T-helper 1 cell (primary cell): ENCODE measurements at places on chromosomes 16 and 17.

DNA sequence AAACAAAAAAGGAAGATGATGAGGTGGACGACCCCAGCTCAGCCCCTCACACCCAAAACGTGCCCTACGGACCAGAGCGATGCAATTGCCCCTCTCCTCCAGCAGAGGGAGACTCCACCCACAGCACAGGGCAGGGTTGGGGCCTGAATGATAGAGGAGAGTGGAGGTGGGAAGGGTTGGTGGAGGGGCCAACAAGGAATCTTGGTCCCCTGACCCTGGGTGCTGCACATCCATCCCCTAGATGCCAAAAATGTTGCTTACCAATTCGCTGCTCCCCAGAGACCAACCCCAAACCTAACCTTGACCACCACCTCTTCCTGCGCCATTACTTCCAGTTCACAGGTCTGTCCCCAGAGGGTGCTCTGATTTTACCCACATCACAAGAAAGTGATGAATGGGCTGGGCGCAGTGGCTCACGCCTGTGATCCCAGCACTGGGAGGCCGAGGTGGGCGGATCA lies 12.9 kb downstream of the P2RX5 start:
- DNase-seq: peak; percentile 61

- DNase-seq: no peak
Observed at GRCh38 chr16:12429756-12430155, 373.9 kb downstream of the CPPED1 start.

DNA sequence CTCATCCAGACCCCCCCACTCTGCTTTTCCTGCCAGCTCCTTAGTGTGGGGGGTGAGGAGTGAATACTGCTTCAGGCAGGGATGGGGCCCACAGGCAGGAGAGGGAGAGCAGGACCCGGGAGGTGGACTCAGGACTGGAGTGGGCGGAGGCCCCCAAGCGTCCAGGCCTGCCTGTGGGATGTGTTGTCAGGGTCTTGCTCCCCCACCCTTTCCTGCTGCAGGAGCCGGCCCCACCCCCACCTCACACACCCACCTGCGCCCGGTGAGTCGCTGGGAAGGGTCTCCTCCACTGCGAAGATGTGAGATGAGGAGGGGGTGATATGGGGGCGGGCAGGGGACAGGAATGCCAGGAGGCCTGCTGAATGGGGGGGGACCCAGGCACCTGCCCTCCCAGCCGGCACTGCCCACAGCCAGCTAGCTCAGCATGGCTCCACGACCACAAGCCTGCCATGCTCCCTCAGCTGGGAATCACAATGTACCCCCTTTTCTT lies 1.1 kb downstream of the FAM171A2 start:
- DNase-seq: no peak

DNA sequence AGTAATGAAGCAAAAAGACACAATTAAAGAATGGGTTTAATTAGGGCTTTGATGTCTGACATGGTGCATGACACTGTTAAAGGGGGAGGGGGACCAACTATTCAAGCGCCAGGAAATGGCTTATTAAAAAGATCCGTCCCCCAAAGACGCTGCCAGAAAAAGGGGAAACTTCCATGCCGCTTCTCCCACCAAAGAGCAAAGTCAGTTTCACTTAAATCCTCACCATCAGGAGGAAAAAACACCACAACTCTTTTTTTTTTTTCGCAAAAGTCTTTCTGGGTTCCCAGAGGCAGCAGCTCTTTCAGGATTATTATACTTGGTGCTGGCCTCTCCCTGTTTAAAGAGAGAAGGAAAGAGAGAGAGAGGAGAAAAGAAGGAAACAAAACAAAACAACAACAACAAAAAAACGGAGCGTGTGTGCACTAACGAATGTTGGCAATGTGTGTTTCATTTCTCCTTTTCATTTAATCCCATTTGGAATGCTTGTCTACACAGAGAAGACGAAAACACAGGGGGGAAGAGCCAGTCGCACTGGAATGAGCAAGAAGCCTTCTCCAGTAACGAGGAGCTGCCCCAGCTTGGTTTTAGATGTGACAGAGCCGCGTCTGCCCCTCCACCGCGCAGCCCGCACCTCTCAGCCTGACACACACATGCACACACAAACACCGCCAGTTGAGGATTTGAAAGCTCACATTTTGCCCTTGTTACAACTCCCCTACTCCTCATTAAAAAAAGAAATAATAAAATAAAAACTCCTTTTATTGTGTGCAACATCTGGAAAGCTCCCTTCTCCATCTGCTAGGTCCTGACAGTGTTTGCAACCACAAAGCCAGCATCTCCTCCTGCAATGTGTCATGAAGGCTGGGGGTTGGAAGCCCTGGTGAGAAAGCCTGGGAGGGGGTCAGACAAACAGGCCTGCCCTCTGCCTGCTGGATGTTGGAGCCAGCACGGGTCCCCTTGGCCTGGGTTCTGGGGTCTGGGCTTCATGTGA lies 32.7 kb upstream of the AXIN2 start:
- no peak for DNase-seq

DNA sequence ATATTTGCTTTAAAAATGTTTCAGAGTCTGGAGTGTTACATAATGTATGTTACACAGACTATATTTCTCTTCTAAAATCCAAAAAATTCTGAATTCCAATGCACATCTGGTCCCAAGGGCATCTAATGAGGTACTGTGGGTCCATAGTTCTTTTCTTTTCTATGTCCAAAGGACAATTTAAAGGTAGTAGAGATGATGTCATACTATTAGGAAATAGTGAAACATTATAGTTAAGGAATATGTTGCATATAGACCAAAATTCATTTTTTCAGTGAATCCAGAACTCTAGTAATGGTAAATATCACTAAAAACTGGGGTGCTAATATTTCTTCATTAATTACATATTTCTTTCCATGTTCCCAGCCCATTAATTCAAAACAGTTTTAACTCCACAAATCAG lies 23.0 kb downstream of the NME2 start:
- no peak for DNase-seq

- no peak for DNase-seq
Observed at GRCh38 chr16:85225721-85226120, 113.4 kb upstream of the CIBAR2 start.

DNA sequence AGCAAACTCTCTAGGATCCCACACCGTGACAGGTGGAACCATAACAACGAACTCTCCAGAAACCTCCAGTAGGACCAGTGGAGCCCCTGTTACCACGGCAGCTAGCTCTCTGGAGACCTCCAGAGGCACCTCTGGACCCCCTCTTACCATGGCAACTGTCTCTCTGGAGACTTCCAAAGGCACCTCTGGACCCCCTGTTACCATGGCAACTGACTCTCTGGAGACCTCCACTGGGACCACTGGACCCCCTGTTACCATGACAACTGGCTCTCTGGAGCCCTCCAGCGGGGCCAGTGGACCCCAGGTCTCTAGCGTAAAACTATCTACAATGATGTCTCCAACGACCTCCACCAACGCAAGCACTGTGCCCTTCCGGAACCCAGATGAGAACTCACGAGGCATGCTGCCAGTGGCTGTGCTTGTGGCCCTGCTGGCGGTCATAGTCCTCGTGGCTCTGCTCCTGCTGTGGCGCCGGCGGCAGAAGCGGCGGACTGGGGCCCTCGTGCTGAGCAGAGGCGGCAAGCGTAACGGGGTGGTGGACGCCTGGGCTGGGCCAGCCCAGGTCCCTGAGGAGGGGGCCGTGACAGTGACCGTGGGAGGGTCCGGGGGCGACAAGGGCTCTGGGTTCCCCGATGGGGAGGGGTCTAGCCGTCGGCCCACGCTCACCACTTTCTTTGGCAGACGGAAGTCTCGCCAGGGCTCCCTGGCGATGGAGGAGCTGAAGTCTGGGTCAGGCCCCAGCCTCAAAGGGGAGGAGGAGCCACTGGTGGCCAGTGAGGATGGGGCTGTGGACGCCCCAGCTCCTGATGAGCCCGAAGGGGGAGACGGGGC lies 1.3 kb downstream of the SPN start:
- peak; percentile 58 for DNase-seq

GRCh38 chr17:8859027-8859803 lies 8.3 kb downstream of the PIK3R6 start:
- DNase-seq: no peak

DNA sequence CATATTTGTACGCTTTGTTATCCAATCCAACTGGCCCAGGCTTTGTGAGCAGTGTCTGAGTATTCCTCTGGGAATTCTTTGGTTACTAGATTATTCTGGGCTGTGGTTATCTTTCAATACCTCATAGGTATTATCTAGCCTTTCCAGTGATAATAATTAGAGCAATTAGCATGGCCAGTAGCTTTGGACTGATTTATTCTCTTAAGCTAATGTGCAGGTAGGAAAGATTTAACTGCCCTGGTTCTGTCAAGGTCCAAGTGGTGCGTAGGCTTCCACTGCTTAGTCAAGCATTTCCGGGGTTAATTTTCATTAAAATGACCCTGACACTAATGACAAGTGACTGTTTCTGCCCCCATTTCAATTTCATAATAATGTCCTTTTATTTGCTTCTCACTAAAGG lies 54.2 kb upstream of the PMFBP1 start:
- DNase-seq: no peak

DNA sequence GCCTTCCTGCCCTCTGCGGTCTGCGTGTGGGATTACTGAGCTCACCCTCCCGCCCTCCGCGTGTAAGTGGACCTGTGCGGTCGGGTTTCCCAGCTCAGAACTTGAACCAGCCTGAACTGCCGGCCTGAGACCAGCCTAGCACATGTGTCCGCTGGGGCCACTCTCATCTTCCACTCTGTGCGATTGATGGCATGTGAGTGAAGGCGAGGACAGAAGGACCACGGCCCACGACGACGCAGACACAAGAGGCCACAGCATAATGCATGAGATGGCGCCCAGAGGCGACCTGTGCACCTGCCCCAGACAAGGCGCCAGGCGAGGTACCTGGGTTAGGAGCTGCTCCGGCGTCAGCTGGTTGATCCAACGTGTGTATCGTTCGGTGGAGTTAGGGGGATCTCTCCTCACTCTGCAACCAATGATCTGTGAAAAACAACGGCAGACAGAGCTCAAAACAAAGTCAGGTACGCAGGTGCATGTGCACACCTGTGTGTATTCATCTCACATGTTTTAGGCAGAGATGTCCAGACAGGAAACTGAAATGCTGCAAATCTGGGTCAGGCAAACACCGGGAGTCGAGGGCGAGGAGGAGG lies 74.5 kb upstream of the METRNL start:
- DNase-seq: no peak

GRCh38 chr16:88610909-88611812 lies 27.2 kb upstream of the IL17C start:
- no peak for DNase-seq

DNA sequence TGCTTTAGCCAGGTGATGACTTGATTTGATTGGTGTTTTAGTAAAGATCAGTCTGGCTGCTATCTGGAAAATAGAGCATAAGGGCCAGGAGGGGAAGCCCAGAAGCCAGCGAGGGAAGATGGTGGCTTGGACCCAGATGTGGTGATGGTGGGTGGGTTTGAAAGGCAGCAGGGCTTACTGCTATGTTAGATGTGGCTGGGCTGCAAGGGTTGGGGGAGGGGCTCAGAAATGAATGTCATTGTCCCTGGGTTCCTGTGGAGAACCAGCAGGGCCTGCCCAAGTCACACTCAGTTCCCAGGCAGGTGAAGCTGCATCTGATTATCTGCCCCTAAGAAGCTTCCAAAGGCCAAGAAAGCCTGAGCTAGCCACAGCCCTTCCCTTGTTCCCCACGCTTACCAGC lies 71.7 kb upstream of the BRD7 start:
- no peak for DNase-seq

DNA sequence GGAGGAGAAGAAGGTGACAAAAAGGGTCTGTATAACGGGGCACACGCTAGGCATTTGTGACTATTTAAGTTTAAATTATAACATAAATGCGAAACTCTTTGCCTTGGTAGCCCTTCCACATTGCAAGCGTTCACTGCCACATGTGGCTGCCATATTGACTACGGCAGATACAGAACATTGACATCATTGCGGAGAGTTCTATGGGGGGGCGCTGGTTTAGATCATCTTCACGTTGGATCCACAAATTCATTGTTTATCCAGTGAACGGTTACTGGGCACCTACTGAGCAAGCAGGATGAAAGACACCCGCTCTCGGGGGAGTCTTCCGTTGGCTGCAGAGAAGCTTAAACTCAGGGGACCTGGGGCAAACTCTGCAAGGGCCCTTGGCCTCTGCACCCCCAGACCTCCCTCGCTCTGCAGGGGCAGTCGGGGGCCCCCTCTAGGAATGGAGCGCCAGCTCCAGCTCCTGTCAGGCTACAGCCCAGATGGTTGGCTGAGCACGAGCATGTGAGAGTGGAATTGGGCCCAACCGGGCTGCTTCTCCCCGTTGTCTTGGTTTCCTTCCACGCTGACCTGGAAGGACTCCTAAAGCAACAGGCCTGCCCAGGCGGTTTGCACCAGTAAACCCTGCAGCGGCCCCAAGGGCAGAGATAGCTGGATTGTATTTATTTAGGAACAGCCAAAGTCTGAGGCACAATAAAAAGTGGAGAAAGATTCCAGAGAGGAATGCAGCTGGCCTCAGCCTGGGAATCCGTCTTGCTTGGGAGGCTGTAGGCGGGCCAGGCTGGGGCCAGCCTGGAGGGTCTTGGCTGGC lies 172.2 kb downstream of the SEC14L1 start:
- DNase-seq: no peak

- no peak for DNase-seq
Observed at GRCh38 chr17:65061646-65062045, 5.1 kb upstream of the GNA13 start.

DNA sequence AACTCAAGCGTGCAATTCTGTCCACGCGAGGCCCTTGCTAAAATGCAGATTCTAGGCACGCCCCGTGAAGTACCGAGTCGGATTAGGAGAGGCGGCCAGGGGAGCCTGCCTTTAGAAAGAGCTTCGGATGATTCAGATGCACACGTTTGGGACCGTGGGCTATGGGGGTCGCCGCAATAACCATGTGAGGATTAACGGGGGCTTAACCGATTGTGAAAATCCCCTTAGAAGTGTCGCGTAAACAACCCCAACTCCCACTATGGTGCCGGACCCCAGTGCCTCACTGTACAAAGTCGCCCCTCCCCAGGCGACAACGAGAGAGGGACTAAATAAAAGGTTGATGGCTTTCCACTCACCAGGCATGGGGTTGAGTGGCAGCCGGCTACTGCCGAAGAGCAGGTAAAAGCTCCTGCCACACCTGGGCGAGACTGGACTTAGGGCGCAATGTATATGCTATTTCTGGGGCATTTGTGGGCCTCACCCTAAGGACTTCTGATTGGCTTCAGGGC lies 635 bp upstream of the SP2 start:
- DNase-seq: no peak

DNA sequence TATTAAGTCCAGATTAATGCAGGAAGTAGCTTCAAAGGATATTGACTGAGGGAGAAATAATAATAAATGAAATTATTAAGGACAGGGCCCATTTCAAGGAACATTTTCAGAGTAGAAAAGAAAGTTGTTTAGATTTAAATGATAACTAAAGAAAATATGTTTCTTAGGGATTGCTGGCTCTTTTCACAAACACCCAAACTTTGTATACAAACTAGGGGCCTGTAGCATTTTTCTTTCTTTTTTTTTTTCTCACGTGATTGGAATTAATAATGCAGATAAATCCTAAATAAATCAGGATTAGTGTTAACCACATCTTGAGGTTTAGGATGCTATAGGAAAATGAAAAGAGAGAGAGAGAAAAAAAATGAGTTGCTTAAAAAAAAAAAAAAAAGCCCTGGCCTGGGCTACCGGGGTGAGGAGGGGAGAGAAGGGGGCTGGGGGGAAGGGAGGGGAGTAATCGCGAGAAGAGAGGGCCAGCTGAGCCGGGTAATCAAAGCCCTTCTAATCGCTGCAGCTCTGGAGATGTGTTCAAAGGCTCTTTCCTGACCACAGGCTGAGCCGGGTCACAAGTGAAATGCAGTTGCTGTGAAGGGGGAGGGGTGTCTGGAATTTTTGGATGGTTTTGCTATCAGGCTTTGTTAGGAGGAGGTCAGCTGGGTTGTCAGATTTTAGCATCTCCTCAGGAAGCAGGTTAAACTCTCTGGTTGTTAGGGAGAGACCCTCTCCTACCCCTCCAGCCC lies 104.6 kb upstream of the ZFHX3 start:
- no peak for DNase-seq
